CD4-positive, alpha-beta memory T cell (primary cell): ENCODE measurements at places on chromosomes 13 and 19. TPM values are rescaled to one million over a fixed set of nuclear protein-coding genes. Genes with fewer than 3 reads are reported as not detected.

DNA sequence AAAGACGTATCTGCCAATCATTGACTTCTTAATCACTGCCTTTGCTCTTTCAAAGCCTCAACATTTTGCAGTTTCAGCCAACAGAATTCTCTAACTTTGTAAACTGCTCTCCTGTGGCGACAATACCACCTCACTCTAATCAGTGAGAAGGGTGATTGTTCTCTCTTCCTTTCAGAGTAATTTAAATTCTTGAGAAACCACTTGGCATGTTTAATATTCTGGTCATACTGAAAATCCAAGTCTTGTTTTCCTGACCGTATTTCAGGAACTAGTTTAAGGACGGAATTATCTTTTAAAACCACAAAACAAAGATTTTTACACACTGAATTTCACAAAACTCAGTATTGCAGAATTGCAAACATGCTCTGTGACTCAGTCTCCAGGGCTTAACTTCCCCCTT, 5.2 kb upstream of the CDC16 start:
- no peak for DNase-seq

Gene PTGER1
- polyA plus RNA-seq = not detected

DNA sequence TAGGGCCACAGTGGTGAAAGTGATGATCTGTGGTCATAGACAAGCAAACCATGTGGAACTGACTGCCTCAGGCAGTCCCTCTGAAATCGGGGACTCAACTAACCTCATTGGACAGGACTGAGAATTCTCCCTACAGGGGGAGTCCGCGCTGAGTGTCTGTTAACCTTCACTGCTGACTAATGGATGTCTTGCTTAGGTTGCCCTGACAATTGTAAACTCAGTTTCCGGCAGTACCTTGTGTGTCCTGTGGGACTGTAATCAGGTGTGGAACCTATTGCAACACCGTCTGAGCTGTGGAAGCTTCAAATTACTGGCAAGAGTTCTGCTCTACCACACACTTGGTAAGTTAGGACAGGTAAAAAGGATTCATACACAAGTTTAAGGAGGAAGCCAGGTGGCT, 21.8 kb downstream of the ZNF77 start:
- DNase-seq = no peak

DNA sequence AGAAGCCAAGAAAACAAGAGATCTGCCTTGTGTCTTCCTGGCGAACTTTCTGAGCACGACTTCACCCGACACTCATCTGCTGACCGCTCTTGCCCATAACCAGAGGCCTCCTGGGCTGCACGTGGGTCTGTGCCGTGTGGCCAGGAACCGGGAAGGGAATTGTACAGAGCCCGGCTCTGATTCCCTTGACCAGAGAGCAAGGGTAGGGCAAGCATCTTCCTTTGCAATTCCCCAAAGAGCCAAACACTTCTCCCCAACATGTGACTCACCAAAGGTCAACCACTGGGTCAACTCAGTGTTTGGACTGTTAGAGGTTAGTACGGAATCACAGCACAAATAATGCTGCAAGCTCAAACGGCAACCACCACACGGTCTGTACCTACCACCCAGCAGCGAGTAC, 48.9 kb downstream of the KLF2 start:
- DNase-seq = no peak
